ENCODE measurements at places on chromosomes 7 and 10. TPM values are rescaled to one million over a fixed set of nuclear protein-coding genes. Genes with fewer than 3 reads are reported as not detected.

DNA sequence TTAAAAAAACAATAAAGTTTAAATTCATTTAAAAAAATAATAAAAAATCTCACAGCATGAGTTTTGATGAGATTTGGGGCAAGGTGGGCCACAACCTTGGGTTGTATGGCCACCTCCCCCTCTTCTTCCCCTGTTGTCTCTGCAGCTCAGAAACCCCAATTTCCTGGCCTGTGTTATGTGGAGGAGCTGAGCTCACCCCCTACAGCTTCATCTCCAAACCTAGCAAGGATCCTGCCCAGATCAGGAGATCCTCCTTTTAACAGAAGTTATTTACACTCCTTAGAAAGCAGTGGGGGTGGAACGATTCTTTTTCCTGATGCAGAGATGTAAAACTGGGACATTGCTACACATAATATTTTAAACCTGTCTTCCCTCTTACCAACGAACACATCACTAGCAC is 6.9 kb upstream of the SH2D4B start:
- DNase-seq = no peak

DNA sequence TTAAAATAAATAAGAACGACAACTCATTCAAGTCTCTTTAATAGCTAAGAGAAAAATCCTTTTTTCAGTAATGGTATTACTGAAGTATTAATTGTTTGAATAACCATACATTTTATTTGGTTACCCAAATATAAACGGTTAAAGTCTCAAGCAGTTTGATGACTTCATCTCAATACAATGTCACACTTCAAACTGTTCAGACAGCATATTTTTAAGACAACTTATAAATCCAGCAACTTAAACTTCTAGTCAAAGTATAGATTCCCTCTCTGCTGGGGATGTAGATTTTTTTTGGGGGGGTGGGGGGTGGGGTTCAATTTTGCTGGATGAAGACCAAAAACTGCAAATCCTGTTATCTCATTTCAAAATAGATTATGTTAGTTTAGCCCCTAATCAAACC is 42.0 kb downstream of the GNA12 start:
- DNase-seq = no peak

DNA sequence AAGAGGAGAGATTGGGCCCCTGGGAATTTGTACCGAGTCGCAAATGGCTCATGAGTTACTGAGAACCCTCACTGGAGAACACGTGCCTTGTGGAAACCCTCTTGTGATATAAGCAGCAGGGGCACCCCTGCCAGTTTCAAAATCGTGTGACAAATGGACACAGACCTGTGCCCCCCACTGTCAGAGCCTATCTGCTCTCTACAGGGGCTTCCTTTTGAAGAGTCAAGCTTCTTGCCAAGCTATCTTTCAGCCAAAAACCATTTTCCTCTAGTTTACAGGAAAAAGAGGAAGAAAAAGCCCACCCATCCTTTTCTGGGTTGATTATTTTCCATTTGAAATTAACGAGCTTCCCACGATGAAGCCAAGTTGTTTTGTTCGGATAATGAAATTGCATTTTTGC is 64.1 kb upstream of the MPP7 start:
- no peak for DNase-seq

GRCh38 chr7:45873355-45873754 is 473 bp upstream of the CCDC201 start:
- DNase-seq = no peak

- DNase-seq = no peak
Measured at GRCh38 chr7:77354484-77354883, 61.7 kb downstream of the GSAP start.

GRCh38 chr7:100884736-100885439 is 4.6 kb downstream of the UFSP1 start:
- no peak for DNase-seq

The CNNM1 gene
- 0.21 TPM for total RNA-seq

The XRCC2 gene
- total RNA-seq = 21.8 TPM

The CHAT gene
- 2.2 TPM for total RNA-seq

The RBP3 gene
- not detected for total RNA-seq

Data from activated T-helper 2 cell treated with anti-CD3 and anti-CD28 coated beads, Interferon-gamma antibody, Interleukin-2, Interleukin-4, amounts not matched to agents 10 μg/mL and 5 μg/mL and 100 μg/mL, durations not matched to agents 14 hours and 24 hours and 36 hours (primary cell).